Osteocyte (in vitro differentiated cells): ENCODE measurements at places on chromosomes 11 and 22. TPM values are rescaled to one million over a fixed set of nuclear protein-coding genes. Genes with fewer than 3 reads are reported as not detected.

GRCh38 chr22:50621356-50621880 lies 6.5 kb downstream of the ARSA start:
- H3K4me3 ChIP-seq: no peak overlapping the region
- H3K4me1 ChIP-seq: peaks cover 19% of the 10 kb centered on the region
- H3K36me3 ChIP-seq: no peaks in the 10 kb centered on the region
- no peak overlapping the region for H3K27ac ChIP-seq
- peaks cover 5% of the 10 kb centered on the region for H3K27me3 ChIP-seq

DNA sequence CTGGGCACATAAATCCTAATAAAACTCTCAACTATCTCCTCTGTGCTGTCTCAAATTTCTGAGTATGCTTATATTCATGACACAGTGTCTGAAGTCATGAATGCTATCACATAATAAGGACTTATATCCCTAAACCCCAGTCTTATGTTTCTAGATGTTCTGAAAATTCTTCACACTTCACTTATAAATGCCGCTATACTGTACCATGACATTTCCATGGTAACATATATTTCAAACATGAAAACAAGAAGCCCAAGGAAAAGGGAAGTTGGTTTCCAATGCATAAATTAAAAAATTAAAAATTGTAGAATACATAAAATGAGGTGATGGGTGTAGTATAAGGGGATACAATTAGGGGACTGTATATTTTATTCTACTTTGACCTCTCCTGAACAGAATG lies 11.7 kb downstream of the GVQW3 start:
- H3K36me3 ChIP-seq: no peaks in the 10 kb centered on the region
- H3K27me3 ChIP-seq: no peaks in the 10 kb centered on the region
- DNase-seq: no peak
- no peak overlapping the region for H3K27ac ChIP-seq
- no peaks in the 10 kb centered on the region for H3K4me1 ChIP-seq
- no peak overlapping the region for H3K4me3 ChIP-seq

Gene GLB1L2
- 0.21 TPM in 1 of 2 replicates, not detected in the other for total RNA-seq

- no peaks in the 10 kb centered on the region for H3K4me1 ChIP-seq
- no peak overlapping the region for H3K4me3 ChIP-seq
- no peak for DNase-seq
- peaks cover 27% of the 10 kb centered on the region for H3K36me3 ChIP-seq
- H3K27me3 ChIP-seq: peaks cover 7% of the 10 kb centered on the region
- no peak overlapping the region for H3K27ac ChIP-seq
Observed at GRCh38 chr11:34806875-34807274, 109.3 kb downstream of the APIP start.

GRCh38 chr11:19573666-19574065 lies 139.0 kb upstream of the NAV2 start:
- H3K36me3 ChIP-seq: no peaks in the 10 kb centered on the region
- no peak overlapping the region for H3K27ac ChIP-seq
- H3K4me3 ChIP-seq: no peak overlapping the region
- peaks cover 22% of the 10 kb centered on the region for H3K4me1 ChIP-seq
- DNase-seq: peak; percentile 62

Gene LUZP2
- total RNA-seq: 2.7 and 3.5 TPM in 2 replicates

DNA sequence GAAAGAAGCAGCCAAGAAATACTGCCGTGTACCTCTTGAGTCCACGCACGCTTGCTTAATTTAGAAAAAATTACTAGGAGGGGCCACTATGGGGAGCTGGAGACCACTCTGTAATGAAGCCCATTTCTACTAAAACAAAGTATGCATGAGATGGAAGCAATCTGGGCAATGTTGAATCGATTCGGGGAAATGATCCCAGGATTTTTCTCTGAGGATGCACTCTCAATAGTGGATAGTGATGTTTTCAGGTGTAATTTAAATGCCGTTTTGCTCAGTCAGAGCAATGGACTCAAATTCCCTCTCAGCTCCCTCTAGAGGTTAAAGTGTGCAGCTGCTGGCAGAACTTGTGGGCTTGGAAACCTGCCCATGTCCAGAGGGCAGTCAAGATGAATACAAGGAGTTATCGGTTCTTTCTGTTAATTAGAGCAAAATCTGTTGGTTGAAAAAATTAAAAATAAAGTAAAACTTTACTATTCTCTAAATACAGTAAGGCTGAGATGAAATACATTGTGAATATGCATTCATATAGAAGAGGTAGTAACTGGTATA lies 64.1 kb downstream of the ME3 start:
- peak overlapping the region; percentile 15 for H3K27ac ChIP-seq
- peaks cover 6% of the 10 kb centered on the region for H3K36me3 ChIP-seq
- H3K27me3 ChIP-seq: no peaks in the 10 kb centered on the region
